ENCODE measurements at places on chromosomes 16 and 17. TPM values are rescaled to one million over a fixed set of nuclear protein-coding genes. Genes with fewer than 3 reads are reported as not detected.

DNA sequence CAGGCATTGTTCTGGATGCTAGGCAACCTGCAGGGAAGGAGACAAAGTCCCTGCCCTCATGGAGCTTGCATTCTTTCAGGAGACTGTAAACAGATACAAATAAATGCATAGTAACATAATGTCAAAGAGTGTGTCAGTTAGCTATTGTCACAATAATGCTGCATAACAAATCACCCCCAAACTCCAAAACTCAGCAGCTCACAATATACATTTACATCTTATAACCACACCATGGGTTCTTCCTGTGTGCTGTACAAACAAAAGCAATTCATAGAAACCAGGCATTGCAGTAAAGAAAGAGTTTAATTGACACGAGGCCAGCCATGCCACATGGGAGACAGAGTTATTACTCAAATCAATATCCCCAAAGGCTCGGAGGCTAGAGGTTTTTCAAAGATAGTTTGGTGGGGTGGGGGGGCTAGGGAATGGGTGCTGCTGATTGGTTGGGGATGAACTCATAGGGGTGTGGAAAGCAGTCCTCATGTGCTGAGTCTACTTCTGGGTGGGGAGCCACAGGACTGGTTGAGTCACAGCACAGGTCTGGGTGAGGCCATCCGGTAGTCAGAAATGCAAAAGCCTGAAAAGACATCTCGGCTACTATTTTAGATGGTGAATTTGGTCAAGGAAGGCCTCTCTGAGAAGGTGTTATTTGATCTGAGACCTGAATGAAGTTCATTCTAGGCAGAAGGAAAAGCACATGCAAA is 79.0 kb downstream of the GPRC5B start:
- DNase-seq = no peak
- no peak overlapping the region for H3K4me3 ChIP-seq
- H3K27ac ChIP-seq = no peak overlapping the region
- peaks cover 5% of the 10 kb centered on the region for H3K4me1 ChIP-seq

- no peak for DNase-seq
- no peak overlapping the region for H3K4me3 ChIP-seq
- H3K4me1 ChIP-seq = no peaks in the 10 kb centered on the region
- no peaks in the 10 kb centered on the region for H3K27me3 ChIP-seq
Measured at GRCh38 chr16:51306886-51307595, 156.0 kb upstream of the SALL1 start.

The RAP1GAP2 gene
- total RNA-seq = 14.9 TPM

The NACA2 gene
- not detected for total RNA-seq

GRCh38 chr17:63837962-63838600 is 4.4 kb downstream of the SMARCD2 start:
- no peaks in the 10 kb centered on the region for H3K36me3 ChIP-seq
- H3K27me3 ChIP-seq = no peaks in the 10 kb centered on the region
- H3K4me1 ChIP-seq = peaks cover 8% of the 10 kb centered on the region
- no peak for DNase-seq

DNA sequence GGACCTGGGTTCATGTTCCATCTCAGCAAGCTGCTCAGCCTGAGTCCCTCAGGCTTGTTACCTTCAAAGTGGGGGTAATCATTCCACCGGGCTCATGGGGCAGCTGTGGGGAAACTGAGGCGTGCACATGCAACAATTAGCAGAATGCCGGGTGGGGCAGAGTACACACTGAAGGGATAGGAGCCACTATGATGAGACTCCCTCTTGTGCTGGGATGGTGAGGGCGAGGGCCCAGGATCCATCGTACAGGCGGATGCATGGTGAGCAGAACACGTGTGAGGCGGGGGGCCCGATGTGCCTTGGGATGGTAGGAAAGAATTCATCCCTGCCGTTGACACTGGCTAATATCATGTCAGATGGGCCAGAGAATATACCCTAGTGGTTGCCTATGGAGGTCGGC is 25.5 kb upstream of the MAP3K14 start:
- no peak overlapping the region for H3K27ac ChIP-seq
- H3K27me3 ChIP-seq = no peaks in the 10 kb centered on the region
- DNase-seq = no peak
- no peaks in the 10 kb centered on the region for H3K36me3 ChIP-seq
- H3K4me3 ChIP-seq = no peak overlapping the region
- H3K4me1 ChIP-seq = no peaks in the 10 kb centered on the region

GRCh38 chr16:4505356-4506147 is 29.4 kb downstream of the HMOX2 start:
- no peak overlapping the region for H3K4me3 ChIP-seq
- H3K27ac ChIP-seq = no peak overlapping the region
- H3K4me1 ChIP-seq = peaks cover 49% of the 10 kb centered on the region
- H3K36me3 ChIP-seq = no peaks in the 10 kb centered on the region

The CDH13 gene
- 14.4 TPM for total RNA-seq

DNA sequence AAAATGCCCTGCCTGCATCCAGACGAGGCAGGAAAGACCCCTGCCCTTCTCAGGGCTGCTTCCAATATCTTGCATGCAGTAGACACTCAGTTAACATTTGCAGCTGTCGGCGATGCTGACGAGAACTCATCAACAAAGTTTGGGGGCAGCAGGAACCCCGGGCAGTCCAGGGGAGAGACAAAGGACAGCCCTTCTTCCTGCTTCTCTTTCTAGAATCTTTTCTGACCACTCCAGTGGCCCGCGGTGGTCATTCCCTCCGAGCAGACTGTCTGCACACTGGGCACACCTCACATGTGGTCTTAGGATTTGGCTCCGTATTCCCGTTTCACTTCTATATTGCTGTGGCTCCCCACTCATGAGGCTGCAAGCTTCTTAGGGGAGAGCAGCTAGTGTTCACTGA is 31.0 kb upstream of the MFSD6L start:
- no peak overlapping the region for H3K27ac ChIP-seq
- no peaks in the 10 kb centered on the region for H3K27me3 ChIP-seq
- DNase-seq = no peak
- no peaks in the 10 kb centered on the region for H3K36me3 ChIP-seq
- no peak overlapping the region for H3K4me3 ChIP-seq
- H3K4me1 ChIP-seq = no peaks in the 10 kb centered on the region

DNA sequence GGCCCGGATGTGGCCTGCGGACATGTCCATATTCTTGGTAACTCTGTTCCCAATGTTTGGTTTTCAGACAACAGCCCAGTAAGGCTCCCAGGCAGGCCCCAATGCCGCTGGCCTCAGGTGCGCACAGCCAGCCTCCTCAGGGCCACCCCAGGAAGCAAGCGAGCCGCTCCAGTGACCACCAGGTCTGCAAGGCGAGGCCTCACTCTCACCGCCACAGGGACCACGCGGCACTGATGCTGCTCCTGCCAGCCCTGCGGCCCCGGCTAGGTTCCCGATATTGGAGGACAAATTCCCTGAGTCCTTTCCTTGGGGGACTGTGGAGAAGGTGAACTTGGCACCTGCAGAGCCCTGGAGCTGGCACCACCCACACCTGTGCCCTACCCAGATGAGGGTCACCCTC is 19.0 kb downstream of the PDIA2 start:
- H3K27ac ChIP-seq = no peak overlapping the region
- H3K4me1 ChIP-seq = no peaks in the 10 kb centered on the region
- peaks cover 17% of the 10 kb centered on the region for H3K36me3 ChIP-seq
- no peak overlapping the region for H3K4me3 ChIP-seq
- no peak for DNase-seq

- H3K36me3 ChIP-seq = no peaks in the 10 kb centered on the region
- no peak overlapping the region for H3K4me3 ChIP-seq
- no peak overlapping the region for H3K27ac ChIP-seq
Measured at GRCh38 chr16:50295541-50296132, 29.3 kb downstream of the ADCY7 start.

DNA sequence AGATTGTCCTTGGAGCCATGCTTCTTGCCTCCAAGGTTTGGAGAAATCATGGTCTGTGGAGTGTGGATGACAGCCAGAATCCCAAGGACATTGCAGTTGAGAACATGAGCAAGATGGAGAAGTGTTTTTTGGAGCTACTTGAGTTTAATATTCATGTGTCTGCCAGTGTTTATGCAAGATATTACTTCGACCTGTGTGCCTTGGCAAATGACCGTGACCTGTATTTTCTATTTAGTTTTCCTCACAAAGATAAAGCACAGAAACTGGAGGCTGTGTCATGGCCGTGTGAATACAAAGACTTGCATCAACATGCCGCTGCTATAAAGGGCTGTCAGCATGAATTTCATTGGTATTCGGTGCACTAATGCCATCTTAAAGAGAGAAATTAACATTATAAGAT is 9.0 kb downstream of the GGA2 start:
- no peaks in the 10 kb centered on the region for H3K36me3 ChIP-seq
- no peaks in the 10 kb centered on the region for H3K27me3 ChIP-seq
- no peak overlapping the region for H3K27ac ChIP-seq
- no peak overlapping the region for H3K4me3 ChIP-seq

GRCh38 chr17:60390186-60390585 is 1.7 kb downstream of the USP32 start:
- peak overlapping the region; percentile 97 for H3K27ac ChIP-seq
- H3K4me1 ChIP-seq = peaks cover 29% of the 10 kb centered on the region
- peak overlapping the region; percentile 83 for H3K4me3 ChIP-seq
- no peaks in the 10 kb centered on the region for H3K27me3 ChIP-seq

DNA sequence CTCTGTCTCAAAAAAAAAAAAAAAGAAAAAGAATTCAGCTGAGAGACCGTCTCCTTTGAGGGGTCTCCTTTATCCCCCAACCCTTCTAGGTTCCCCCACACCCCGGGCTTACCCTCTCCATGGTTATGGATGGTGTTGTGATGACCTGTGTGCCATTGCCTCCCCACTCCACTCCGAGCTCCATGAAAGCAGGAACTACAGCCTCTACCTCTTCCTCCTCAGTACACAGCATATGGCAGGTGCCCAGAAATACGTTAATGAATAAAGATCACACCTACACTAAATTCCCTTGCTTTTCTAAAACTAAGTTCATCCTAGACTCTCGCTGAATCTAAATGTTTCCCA is 17.2 kb downstream of the COPRS start:
- H3K4me3 ChIP-seq = no peak overlapping the region
- H3K27me3 ChIP-seq = no peaks in the 10 kb centered on the region
- H3K36me3 ChIP-seq = no peaks in the 10 kb centered on the region
- H3K4me1 ChIP-seq = no peaks in the 10 kb centered on the region
- H3K27ac ChIP-seq = no peak overlapping the region
- DNase-seq = no peak

GRCh38 chr17:80644536-80644935 is 99.9 kb downstream of the RPTOR start:
- no peaks in the 10 kb centered on the region for H3K36me3 ChIP-seq
- H3K27ac ChIP-seq = no peak overlapping the region
- H3K27me3 ChIP-seq = no peaks in the 10 kb centered on the region
- peaks cover 7% of the 10 kb centered on the region for H3K4me1 ChIP-seq

All from tibial nerve (tissue), 4 donors.